ENCODE measurements at places on chromosomes 1 and 21.

- no peak for DNase-seq
Observed at GRCh38 chr1:153881751-153882150, 41.0 kb downstream of the GATAD2B start.

- no peak for DNase-seq
Observed at GRCh38 chr1:61572046-61572445, 152.9 kb downstream of the TM2D1 start.

GRCh38 chr1:246532519-246532918 lies 25.4 kb upstream of the SMYD3 start:
- no peak for DNase-seq

DNA sequence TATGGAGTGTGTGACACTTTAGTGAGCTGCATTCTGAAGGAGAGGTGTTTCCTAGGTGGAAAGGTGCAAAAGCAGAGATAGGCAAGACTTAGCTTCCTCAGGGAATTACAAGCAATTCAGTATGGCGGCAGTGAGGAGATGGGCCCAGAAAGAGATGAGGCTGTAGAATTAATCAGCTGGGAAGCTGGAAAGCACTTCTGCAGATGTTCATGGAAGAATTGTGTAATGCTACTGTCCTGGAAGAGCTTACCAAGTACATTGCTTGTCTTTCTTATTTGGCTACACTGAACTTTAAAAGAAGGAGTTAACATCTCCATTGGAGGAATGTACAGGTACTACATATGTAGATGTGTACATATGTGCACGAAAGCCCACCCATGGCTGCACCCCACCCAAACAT lies 103.7 kb upstream of the DPT start:
- DNase-seq = no peak

DNA sequence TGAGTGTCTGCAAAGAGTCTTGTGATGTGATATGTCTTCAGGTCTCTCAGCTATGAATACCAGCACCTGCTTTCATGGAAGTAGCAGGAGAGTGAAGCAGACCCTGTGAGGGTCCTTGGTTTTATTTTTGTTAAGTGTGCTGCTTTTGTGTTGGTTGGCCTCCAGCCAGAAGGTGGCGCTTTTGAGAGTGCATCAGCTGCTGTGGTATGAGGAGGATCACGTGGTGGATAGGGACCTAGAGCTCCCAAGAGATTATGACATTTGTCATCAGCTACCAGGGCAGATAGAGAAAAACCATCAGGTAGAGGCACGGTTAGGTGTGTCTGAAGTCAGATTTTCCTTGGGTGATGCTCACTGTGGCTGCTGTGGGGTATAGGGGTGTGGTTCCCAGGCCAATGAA lies 1232.1 kb downstream of the MRPL39 start:
- DNase-seq = no peak

DNA sequence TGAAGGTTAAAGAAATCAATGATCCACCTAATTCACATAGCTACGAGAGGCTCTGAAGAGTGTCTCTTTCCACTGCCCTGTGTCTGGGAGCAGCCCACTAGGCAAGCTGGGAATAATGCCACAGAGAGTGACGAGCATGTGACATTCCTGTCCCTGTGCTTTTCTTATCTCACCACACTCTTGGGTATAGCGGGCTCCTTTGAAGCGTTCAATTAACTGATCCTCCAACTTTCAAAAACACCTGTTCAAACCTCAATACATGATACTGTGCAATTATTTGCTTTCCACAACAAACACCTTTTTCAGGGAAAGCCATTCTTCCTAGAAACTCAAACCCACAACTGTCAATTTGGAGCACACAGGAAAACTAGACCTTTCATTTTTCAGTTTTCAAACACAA lies 43.4 kb downstream of the PLPP3 start:
- no peak for DNase-seq

GRCh38 chr1:29327223-29327935 lies 91.1 kb downstream of the PTPRU start:
- DNase-seq = no peak

DNA sequence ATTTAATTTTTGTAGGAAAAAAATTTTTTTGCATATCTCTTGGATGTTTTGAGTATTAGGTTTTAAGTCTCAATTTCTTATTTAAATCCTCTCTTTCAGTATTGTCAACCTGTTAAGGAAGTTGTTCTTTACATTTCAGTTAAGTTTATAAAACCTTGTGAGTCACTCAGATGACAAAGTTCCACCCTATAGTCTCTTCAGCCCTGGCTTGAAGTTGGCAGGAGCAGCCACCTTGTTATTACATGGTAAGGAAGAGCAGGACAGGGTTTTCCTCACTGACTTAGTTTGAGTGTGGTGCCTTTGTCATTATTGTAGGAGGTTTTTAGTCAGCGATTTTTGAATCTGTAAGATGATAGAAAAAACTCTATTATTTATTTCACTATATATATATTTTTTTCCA lies 2143.9 kb downstream of the MRPL39 start:
- DNase-seq = no peak

GRCh38 chr1:62425041-62425440 lies 11.8 kb upstream of the USP1 start:
- DNase-seq = no peak

DNA sequence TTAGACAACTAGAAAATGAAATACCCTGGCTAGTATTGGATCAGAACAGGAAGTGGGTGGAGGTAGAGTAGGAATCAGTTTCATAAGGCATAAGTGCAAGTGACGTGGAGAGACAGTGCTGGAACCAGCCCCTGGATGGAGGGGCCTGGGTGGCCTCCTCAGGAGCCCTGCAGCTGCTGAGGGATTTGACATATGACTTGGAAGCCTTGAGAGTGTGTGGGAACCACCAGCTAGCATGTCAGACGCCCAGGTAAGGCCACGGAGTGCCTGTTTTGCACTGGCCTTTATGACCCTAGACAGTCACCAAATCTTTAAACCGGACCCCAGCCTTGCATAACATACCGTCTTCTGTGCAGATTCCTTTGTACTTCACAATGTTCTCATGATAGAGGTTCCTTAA lies 94.4 kb downstream of the RAVER2 start:
- DNase-seq = no peak

GRCh38 chr1:54114001-54114400 lies 38.8 kb downstream of the CDCP2 start:
- no peak for DNase-seq

DNA sequence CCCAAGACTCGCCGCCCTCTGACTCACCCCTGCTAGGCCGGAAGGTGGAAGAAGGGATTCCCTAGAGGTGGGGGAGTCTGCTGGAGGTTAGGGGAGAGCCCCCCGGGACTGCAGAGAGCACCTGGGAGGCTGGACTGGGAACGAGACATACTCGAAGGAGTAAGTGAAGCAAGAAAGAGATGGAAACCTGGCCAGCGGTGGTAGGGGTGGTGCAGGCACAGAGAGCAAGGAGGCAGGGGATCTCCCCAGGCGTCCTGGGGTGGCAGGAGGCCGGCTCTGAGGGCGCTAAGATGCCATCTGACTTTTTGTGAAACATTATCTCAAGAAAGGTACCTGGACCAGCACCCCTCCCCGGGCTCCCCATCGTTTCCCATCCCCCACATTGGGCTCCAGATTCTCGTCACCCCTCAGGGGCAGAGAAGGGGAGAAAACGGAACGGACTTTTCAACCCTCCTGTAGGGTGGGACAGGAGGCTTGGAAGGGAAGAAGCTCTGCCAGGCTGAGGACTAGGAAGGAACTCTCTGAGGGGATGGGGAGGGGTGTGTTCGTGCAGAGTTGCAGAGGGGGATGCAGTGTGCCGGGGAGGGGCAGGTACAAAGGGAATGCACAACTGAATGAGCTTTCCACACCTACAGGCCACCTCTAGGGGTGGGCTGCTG lies 708 bp downstream of the CHRNB2 start:
- no peak for DNase-seq

DNA sequence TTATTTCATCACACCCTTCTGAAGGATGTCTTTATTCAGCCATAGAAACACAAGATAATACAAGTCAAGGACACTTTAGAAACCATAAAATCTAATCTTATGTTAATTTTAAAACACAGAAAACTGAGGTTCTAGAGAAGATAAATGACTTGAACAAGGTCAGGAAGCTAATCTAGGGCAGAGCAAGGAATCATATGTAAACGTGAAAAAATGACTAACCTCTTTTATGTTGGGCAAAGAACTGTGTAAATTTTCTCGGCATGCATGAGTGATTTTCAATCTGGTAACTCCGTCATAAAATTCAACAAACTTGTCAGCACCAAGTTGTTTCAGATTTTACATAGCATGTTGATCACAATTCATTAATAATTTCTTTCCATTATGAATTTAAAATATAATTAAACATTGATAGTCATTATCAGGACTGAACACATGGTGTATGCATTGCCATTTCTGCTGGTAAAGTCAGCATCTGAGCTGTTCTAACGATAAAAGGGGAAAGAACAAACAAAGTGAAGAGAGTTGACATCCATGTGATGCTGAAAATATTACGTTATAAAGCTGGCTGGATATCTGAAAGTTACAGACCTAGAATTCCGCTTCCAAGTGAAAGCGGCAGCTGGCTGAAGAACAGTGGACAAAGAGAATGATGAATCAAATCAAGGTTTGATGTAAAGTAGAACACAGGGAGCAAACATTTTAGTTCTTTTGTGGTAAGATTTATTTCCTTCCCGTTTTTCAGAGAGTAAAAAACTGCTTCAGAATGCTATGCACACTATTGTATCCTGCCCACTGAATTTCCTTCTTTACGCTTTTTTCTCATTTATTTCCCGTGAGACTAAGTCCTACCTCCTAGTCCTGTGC lies 1037.4 kb upstream of the TMPRSS15 start:
- DNase-seq = no peak

- no peak for DNase-seq
Observed at GRCh38 chr1:26959722-26960624, at the start of gene KDF1. Gene KDF1, minus strand, starts transcription at chr1:26960468. Its CDS starts 8,088 bp downstream, at chr1:26952380.

GRCh38 chr1:56578963-56579875 lies at the start of gene PLPP3:
Gene PLPP3, minus strand, starts transcription at chr1:56579563. Its CDS starts 547 bp downstream, at chr1:56579016.
- DNase-seq = no peak

DNA sequence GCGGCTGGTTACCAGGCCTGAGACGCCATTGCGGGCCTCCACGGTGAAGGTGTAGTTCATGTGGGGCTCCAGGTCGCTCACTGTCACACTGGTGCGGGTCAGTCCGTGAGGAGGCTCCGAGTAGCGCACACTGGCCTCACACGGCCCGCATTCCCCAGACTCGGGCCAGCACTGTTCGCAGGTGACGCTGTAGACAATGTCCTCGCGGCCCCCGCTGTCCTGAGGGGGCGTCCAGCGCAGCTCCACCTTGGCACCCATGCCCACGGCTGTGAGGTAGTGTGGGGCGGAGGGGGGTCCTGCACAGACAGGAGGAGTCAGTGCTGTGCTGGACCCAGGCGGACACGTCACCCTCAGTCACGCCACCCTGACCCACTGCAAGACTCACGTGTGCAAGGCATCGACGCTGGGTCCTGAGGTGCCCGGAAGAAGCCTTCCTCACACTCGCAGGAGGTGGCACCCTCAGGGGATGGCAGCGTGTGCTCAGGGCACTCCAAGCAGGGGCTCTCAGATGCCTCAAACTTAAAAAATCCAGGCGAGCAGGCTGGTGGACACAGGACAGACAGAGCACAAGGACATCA lies 17.9 kb downstream of the EPHA2 start:
- no peak for DNase-seq

- no peak for DNase-seq
Observed at GRCh38 chr21:37079211-37079824, 6.3 kb downstream of the TTC3 start.

GRCh38 chr1:31617218-31617915 lies at the start of gene HCRTR1:
Gene HCRTR1, plus strand, starts transcription at chr1:31617689. Its CDS starts 1,504 bp downstream, at chr1:31619193.
- no peak for DNase-seq

DNA sequence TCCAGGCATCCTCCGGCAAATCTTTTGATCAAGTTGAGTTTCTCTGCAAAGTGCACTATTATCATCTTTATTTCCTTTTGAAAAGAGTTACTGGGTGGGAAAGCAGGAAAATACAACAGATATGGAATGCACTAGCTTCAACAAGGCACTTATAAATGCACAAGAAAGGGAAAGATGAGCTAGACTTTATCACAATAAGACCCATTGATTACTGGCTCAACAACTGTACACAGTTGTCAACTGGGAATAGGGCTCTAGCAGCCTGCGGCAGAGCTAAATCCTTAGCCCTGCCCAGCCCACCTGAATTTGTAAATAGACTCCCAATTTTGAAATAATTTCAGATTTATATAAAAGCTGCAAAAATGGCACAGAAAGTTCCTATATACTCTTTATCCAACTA lies 111.4 kb downstream of the CSMD2 start:
- DNase-seq = no peak

DNA sequence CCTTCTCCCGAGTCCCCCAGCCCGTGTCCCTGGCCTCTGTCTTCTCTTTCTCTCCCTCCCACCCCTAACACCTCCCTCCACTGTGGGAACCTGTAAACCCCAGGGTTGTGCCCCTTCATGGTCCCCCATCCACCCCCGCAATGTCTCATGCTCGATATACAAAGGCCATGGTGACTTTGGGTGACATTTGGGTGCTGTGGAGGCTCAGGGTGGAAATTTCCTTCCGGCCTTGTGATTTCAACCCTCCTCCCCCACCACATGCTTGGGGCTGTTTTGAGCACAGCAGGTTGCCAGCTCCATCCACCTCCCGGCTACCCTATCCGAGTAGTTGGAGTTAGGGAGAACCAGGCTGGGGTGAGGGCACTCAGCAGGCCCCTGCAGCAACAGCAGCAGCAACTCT lies 25.7 kb upstream of the VPS13D start:
- peak; percentile 52 for DNase-seq

GRCh38 chr1:227356620-227357146 lies 38.4 kb upstream of the CDC42BPA start:
- no peak for DNase-seq

DNA sequence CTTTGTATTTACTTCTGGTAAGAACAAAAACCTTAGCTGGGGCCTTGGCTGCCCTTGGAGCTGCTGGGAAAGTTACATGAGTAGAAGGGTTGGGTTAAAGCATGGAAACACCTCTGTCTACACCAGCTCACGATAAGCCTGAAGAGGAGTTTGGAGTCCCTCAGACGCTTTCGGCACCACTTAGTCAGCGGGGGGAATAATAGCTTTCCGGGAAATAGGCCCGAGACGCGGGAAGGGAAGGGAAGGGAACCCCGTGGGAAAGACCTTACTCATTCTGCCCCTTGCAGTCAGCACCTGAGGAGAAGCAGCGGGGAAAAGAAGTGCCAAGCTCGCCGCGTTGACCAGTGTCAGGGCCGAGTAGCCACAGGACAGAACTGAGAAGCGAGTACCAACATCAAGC lies 66.4 kb upstream of the PDE9A start:
- DNase-seq = no peak

DNA sequence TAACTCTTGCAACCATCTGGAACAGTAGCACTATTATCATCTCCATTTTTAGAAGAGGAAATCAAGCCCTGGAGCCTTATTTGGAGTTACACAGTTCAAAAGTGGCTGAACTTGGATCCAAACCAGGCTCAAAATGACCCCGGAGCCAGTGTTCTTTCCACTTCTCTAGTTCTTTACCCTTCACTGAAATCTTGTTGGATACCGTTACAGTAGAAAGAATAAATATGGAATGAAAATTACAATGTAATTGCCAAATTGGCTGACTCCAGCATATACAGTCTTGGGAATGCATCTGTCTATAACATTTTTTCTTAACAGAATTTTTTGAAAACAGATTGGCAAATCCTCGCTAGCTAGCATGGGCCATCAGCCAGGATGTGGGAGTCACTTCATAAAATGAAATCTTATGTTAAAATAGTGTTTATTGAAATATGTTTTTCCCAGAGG lies 261.4 kb downstream of the CTH start:
- DNase-seq = no peak

All from activated T-cell treated with anti-CD3 and anti-CD28 coated beads for 4 hours (primary cell).